ENCODE measurements at places on chromosomes 12 and 14.

- no peak for DNase-seq
These were observed 107.5 kb upstream of the PDE3A start for GRCh38 chr12:20260851-20261250.

- DNase-seq: no peak
These were observed 100.5 kb downstream of the AEBP2 start for GRCh38 chr12:19539836-19540235.

DNA sequence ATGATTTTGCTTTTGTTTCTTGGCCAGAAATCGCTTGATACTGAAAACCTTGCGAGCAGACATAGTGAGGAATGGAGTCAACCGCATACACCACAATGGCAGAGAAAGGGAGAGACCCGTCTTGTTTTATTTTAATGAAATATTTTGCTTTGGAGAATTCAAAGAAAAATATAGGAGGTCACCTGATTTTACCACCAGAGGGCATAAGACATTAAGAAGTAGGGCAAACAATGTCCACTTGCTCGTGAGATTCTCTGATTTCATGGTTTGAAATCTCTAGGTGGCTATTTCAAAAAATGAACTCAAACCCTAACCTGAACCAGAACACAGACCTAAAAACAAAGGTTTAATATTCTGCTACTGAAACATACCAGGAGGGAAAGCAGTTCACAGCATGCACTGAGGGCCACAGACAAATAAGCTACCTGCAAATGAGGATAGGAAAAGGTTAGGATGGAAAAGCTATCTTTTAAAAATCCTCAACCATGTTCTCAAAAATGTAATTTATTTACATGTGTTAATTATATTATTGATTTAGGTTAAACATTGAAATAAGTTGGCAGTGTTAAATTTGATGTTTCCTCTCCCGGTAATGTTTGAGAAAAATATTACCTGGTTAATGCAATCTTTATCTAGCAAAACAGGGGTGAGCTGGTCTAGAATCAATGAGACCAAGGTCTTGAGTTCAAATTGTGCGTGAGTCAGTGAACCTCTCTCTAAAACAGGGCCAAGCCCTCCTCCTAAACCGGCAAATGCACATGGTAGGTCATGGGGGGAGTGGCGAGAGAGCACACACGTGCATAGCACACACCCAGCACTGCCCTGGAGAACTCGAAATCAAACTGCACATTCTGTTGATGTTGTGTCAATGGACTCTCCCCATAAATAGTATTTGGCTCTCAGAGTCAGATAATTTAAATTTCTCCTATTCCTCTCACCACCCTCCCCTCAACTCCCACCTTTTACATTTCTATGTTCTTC lies 12.5 kb downstream of the IFNG-AS1 start:
- no peak for DNase-seq

- no peak for DNase-seq
These were observed 903 bp downstream of the BRF1 start for GRCh38 chr14:105299654-105300541.

DNA sequence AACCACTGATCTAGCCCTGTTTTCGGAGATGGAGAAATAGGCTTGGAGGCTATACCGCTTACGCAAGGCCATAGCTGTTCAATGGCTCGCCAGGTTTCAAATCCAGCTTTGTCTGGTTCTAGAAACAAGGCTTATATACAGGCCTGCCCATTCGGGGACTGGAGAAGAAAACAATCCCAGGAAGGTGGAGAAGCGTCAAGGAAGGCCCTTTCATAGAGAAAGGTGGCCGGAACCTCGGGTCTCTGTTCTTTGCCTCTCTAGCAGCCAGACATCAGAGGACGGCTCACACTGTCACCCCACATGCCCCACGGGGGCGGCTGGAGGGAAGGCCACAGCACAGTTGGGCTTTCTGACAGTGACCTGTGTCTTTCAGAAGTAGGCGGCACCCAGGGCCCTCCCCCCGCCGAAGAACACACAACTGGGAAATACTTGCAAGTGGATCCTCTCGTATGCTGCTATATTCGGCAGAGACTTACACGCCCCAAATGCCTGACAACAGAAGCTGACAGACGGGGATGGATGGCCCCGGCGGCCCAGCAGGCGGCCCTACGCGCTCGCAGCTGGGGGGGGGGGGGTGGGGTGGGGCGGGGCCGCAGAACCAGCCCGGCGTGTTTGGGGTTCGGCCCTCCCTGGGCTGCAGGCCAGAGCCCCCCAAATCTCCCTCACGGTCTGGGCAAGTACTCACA lies 4.5 kb upstream of the SETD1B start:
- peak; percentile 57 for DNase-seq

DNA sequence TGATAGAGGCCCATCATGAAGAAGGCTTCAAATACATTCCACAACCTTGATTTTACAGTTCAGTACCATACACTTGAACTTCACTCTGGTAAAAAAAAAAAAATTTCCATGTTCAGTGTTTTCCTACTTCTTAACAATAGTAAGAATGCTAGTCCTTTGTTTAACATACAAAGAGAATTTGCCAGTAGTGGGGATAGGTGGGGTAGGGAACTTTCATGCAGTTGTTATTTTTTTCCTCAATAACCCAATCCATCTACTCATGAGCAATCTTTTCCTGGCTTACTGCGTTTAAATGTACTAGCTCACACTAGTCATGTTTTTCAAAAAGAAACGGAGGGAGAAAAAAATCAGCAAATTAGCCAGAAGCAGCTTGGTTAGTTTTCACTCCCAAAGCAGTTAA lies 206.1 kb downstream of the PRKD1 start:
- no peak for DNase-seq

- no peak for DNase-seq
These were observed 26.5 kb downstream of the TUNAR start for GRCh38 chr14:95903165-95903564.

- DNase-seq: no peak
These were observed 49.3 kb downstream of the KSR2 start for GRCh38 chr12:117919479-117919878.

DNA sequence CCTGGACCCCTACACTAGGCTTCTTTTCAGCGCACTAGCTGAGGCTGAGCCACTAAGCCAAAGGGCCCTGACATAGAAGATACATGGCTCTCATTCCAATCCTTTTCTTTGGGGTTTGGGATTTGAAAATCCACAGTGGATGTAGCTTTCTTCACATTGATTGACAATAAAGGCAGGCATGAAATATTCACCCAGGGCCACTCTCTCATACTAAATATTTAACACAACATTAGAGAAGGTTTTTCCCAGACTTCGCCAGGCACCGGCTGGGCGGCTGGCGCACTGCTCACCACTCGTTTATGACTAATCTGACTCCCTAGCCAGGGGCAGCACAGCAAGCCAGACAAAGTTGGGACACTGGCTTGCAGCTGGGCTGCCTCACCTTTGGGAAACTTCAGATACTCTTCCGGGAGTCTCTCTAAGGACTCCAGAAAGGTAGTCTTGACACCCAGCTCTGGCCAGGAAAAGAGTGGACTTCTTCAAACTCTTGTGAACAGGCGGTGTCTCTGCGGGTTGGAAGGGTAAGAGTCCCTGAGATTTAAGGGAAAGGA lies 699 bp upstream of the HOXC11 start:
- no peak for DNase-seq

DNA sequence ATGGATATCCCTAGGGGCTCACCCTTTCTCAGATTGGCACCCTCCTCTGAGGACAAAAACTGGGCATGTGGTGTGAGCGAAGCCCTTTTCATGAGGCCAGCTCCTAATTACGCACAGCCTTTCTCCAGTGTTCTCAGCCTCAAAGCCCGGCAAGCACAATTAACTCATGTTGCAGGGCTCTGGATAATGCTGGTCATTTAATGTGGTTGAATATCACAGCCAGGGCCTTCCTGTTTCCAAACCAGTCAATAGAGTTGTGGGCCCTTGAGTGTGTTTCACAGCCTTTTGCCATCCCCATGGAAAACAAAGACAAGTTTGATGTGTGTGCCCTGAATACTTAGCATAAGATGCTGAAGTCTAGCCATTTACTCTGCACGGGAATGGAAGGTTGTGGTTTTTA lies 114.2 kb upstream of the ARHGAP5 start:
- no peak for DNase-seq

- no peak for DNase-seq
These were observed 13.4 kb downstream of the RAB15 start for GRCh38 chr14:64958743-64959142.

GRCh38 chr12:31007153-31007495 lies 66.5 kb upstream of the DDX11 start:
- DNase-seq: no peak
